Hair follicle dermal papilla cell (primary cell): ENCODE measurements at places on chromosomes 11 and 22. TPM values are rescaled to one million over a fixed set of nuclear protein-coding genes. Genes with fewer than 3 reads are reported as not detected.

MRGPRX4 gene
- not detected in 2 replicates for total RNA-seq

ISX gene
- total RNA-seq = not detected in 2 replicates

CCDC188 gene
- 1.5 and 1.6 TPM in 2 replicates for total RNA-seq

CCDC82 gene
- 12.9 and 16.9 TPM in 2 replicates for total RNA-seq

C11orf21 gene
- total RNA-seq = 0.16 and 0.36 TPM in 2 replicates

CCDC117 gene
- 27.3 and 28.9 TPM in 2 replicates for total RNA-seq

TSGA10IP gene
- not detected in 2 replicates for total RNA-seq

PRR33 gene
- not detected in 2 replicates for total RNA-seq

OR4C16 gene
- not detected in 2 replicates for total RNA-seq

CAPN5 gene
- total RNA-seq = 19.1 and 19.5 TPM in 2 replicates

APOBEC3F gene
- total RNA-seq = 5.5 and 6.3 TPM in 2 replicates

HEPHL1 gene
- not detected in 2 replicates for total RNA-seq

CBLIF gene
- total RNA-seq = not detected in 2 replicates

VPREB1 gene
- total RNA-seq = not detected in 2 replicates

DEPDC7 gene
- 10.8 and 12.2 TPM in 2 replicates for total RNA-seq

SPON1 gene
- total RNA-seq = 2.2 and 5.8 TPM in 2 replicates

OR10A4 gene
- not detected in 2 replicates for total RNA-seq

LTO1 gene
- total RNA-seq = 17.5 and 24.5 TPM in 2 replicates

RASL10A gene
- not detected in 2 replicates for total RNA-seq

SNX32 gene
- total RNA-seq = 0.97 and 1.3 TPM in 2 replicates

OR56B4 gene
- total RNA-seq = not detected in 2 replicates

LRRC32 gene
- 46.4 and 51.4 TPM in 2 replicates for total RNA-seq

SMTNL1 gene
- not detected in 2 replicates for total RNA-seq

FTH1 gene
- total RNA-seq = 724 and 814 TPM in 2 replicates

ACRV1 gene
- total RNA-seq = not detected in 2 replicates

GP1BB gene
- total RNA-seq = 4.3 and 5.0 TPM in 2 replicates

RTCB gene
- total RNA-seq = 88.3 and 90.0 TPM in 2 replicates

ELMOD1 gene
- total RNA-seq = 0.16 TPM in 1 of 2 replicates, not detected in the other

OR51V1 gene
- total RNA-seq = not detected in 2 replicates

CARD18 gene
- not detected in 2 replicates for total RNA-seq

CRYBB3 gene
- not detected in 2 replicates for total RNA-seq

BIRC2 gene
- total RNA-seq = 59.4 and 77.9 TPM in 2 replicates

TPBGL gene
- total RNA-seq = not detected in 2 replicates

BEST1 gene
- 5.2 and 5.5 TPM in 2 replicates for total RNA-seq

OR56B1 gene
- 0.12 TPM in 1 of 2 replicates, not detected in the other for total RNA-seq

GALNT18 gene
- 0.49 and 1.3 TPM in 2 replicates for total RNA-seq

PHOX2A gene
- not detected in 2 replicates for total RNA-seq

CRYBA4 gene
- total RNA-seq = not detected in 2 replicates

LIF gene
- total RNA-seq = 2.6 and 3.0 TPM in 2 replicates

KCNQ1OT1 gene
- 8.1 and 11.8 TPM in 2 replicates for total RNA-seq

PTPRCAP gene
- 0.32 TPM in 1 of 2 replicates, not detected in the other for total RNA-seq

SYT8 gene
- total RNA-seq = 0.12 and 1.1 TPM in 2 replicates

TMPRSS13 gene
- not detected in 2 replicates for total RNA-seq

APOL5 gene
- not detected in 2 replicates for total RNA-seq

OR2AG1 gene
- not detected in 2 replicates for total RNA-seq

INS gene
- total RNA-seq = not detected in 2 replicates

MOGAT2 gene
- not detected in 2 replicates for total RNA-seq

ELFN2 gene
- total RNA-seq = under 0.01 TPM in 1 of 2 replicates, not detected in the other

RIMBP3C gene
- total RNA-seq = 0.12 and 0.32 TPM in 2 replicates

CXCR5 gene
- total RNA-seq = not detected in 2 replicates

MS4A4A gene
- total RNA-seq = not detected in 2 replicates

SYCE3 gene
- total RNA-seq = not detected in 2 replicates

PTPN5 gene
- total RNA-seq = 0.32 TPM in 1 of 2 replicates, not detected in the other

MYOD1 gene
- not detected in 2 replicates for total RNA-seq

OLFML1 gene
- 39.2 and 53.5 TPM in 2 replicates for total RNA-seq
